ENCODE measurements at places on chromosomes 11 and 22.

DNA sequence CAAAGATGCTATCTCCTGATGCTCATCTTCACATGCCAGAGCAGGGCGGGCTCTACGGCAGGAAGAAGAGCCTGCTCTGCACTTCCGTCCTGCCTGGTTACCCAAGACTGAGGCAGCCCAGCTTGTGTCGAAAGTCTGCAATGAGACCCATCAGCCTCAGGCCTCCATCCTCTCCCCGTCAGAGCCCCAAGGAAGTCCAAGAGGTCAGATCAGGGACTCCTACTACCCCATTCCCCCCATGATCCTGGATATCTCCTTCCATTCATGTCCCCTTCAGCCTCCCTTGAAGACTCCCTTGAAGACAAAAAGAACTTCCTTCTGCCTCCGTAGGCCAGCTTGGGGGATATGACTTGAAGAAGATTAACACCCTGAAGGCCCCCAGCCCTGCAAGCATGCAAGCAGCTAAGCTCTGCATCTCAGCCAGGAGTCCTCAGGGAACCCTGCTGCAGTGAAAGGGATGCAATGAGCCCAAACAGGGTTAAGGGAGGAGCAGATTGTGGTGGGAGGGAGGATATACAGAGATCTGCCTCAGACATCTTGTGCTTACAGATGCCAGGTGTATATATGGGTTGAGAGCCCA is 85.6 kb downstream of the TRIM29 start:
- no peak for DNase-seq

DNA sequence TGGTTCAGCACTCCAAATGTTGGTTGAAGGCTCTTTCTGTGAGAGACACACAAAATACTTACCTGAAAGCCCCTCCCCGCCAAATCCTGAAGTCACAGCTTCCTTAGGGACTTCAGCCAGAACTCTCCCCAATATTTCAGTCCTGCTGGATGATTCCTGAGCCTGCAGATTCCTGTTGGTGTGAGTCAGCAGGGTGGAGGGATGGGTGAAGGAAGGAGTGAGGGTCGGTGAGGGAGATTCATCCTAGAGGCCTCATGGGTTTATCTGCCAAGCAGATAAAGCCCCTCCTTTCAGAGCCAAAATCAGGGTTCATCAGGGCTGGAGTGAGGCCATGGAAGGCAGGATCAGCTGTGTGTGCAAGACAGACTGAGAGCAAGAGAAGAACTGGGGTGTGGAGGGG is 37.9 kb downstream of the SMIM38 start:
- DNase-seq, result peak; percentile 13

DNA sequence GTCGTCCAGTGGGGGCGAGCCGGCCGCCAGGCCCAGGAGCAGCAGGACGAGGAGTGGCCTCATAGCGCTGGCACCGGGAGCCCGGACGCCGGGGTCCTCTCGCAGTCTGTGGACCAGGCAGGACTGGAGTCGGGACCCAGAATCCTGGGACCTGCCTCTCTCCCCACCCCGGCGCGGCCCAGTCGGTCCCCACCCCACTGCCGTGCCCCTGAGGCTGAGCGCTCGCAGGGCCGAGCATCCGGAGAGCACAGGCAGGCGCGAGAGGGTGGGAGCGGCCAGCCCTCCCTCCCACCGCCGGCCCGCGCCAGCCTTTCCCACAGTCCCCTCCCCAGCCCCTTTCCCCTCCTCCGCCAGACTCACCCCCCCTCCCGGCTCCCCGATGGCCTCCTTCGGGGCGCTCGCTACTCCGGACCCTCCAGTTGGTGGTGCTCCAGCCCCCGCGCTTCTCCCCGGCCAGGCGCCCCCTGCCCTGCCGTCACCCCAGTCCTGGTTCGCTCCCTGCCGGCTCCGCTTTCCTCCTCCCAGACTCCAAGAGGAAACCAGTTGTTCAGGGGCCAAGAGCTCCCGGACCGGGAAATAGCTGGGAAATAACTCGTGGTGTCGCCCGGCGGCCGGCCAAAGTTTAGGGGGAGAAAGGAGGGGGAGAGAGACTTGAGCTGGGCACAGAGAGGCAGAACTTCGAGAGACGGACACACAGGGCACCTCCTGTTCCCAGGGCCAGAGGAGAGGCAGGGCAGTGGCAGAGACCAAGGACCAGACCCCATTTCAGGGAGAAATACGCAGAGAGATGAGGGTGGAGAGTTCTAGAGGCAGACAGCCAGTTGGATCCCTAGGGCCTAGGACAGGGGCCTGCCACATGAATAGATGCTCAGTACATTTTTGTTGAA is at the start of gene C1QTNF5:
Gene C1QTNF5, minus strand, starts transcription at position 549 of the 887 bp plus-strand sequence. Its CDS starts 486 bp downstream, at position 63.
- DNase-seq, result peak; percentile 80

DNA sequence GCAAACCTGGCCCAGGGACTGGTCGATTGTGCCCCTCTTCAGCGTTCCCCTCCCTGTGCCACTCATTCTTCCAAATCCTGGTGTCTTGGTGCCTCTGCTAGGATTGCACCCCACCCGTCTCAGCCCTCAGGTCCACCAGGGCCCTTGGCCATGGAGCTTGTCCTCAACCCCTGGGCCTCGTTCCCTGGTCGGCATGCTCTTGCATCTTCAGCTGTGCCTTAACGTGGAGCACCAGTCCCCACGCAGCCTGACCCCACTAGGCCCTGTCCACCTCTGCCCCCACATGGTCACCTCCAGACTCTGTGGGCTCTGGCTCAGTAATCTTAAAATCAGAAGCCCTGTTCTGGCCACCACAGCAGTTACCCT is 61.1 kb downstream of the OSBP2 start:
- DNase-seq, result no peak

- no peak for DNase-seq
Observed at GRCh38 chr11:117554601-117555333, 227.1 kb downstream of the CEP164 start.

- peak; percentile 46 for DNase-seq
Observed at GRCh38 chr11:67572747-67573419, 10.7 kb upstream of the GSTP1 start.

- no peak for DNase-seq
Observed at GRCh38 chr22:43862882-43863202, 529 bp upstream of the SULT4A1 start.

DNA sequence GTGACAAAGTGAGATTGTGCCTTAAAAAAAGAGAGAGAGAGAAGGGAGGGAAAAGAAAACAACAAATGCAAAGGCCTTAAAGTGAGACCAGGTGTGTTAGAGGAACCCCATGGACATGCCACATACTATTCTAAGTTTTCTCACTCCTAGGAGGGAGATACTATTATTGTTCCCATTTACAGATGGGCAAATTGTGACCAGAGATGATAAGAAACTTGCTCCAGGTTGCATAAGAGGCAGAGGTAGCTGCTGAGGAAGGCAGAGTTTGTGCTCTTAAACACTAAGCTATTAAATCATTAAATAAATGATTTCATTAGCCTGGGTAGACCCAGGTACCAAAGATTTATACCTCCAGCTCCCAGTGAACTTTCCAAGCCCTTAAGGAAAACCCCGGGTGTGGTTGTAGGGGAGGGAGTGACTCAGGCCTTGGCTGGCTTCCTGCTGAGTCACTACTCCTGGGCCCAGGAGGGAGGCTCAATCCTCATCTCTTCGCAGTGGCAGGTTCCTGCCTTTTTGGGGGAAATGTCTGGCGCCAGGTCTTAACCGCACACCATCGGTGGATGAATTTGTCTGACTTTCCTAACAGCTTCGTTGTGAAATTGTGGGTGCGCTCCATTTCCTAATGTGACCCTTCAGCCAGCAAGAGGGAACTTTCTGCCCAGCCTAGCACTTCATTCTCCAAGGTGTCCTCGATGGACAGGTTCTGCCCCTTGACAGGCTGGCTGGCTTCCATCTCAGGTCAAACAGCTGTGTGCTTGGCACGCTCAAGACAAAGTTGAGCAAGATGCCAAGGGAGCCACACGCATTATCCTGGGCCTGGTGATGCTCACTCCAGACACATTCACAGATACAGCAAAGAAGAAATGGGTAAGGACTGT is 33.4 kb upstream of the PTPRJ start:
- DNase-seq, result peak; percentile 90

DNA sequence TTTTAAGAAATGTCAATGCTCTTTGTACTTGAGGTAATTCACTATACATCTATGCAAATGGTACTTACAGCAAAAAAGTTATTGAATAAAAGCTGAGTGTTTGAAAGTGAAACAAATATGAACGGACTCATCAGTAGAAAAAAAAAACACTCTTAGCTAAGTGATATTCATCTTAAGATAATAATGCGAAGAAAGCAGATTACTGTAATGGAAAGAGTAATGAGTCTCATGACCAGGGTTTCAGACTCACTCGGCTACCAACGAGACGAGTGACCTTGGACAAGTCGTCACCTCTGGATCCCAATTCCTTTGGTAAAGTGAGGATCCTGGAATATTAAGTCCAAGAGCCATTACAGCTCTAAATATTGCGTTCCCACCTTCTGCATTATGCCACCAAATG is 57.0 kb downstream of the PACSIN2 start:
- no peak for DNase-seq

- no peak for DNase-seq
Observed at GRCh38 chr11:21007297-21007696, 337.9 kb downstream of the NELL1 start.

GRCh38 chr11:122101625-122102291 is 14.3 kb downstream of the BLID start:
- DNase-seq, result peak; percentile 93

DNA sequence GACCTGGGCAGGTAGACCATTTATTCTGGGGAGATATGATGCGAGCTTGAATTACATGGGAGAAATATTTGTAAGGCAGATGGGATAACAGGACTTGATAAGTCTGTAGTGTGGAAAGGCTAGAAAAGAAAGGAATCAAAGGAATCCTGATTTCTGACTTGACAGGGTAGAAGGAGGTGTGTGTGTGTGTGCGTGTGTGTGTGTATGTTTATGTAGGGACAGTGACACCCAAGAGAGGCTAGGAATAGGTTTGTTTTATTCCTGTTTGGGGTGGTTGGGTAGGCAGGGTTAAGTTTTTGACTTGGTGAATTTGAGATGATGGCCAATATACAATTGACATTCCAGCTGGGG is 390 bp upstream of the HTATIP2 start:
- no peak for DNase-seq

DNA sequence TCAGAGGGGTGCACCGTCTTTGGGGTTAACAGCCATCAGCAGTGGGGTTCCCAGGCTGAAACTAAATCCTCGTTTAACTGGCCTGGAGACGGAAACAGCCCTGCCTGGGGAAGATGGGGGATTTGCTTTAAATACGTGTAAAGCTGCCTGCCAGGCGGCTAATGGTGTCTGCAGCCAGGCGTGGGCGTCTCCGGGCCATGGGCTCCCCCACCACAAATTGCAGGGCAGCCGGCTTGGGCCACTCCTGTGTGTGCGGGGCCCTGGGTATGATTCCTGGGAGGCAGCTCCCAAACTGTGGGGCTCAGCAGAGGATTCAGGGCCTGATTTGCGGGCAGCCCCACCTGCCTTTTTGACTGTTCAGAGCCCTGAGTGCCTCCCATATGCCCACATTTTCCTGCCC is 110.5 kb downstream of the KCNQ1 start:
- DNase-seq, result no peak

DNA sequence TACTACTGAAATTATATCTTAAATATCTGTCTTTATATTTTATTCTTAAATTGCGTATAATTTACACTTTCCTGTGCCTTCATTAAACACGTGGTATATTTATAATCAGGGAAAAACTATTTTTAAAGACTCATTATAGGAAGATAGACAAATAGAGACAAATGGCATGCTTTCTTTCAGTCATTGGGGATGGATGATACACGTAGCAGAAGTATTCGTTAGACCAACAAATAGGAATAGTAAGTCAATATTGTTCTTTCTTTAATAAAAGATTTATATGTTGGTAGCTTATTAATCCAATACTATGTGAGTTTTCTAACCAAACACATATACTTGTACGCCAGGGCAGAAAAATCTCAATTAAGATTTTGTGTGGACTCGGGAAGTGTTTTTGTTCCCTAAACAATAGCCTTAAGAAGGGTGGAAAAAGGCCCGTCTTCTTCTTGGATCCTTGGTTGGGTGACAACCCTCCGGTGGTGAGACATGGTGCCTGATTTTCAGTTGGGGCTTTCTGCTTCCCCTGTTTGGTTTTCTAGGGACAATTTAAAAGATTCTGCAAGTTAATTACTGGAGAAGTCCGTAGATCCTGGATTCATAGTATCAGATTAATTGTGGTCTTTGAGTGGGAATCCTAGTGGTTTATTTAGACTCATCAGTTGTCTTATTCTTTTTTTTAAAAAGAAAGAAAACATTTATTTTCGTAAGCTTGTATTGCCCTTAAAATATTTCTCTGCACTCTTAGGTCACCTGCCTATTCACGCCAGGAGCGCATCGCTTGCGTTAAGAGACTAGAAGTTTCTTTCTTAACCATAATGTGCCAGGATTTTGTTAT is 83.5 kb upstream of the WNT7B start:
- no peak for DNase-seq

DNA sequence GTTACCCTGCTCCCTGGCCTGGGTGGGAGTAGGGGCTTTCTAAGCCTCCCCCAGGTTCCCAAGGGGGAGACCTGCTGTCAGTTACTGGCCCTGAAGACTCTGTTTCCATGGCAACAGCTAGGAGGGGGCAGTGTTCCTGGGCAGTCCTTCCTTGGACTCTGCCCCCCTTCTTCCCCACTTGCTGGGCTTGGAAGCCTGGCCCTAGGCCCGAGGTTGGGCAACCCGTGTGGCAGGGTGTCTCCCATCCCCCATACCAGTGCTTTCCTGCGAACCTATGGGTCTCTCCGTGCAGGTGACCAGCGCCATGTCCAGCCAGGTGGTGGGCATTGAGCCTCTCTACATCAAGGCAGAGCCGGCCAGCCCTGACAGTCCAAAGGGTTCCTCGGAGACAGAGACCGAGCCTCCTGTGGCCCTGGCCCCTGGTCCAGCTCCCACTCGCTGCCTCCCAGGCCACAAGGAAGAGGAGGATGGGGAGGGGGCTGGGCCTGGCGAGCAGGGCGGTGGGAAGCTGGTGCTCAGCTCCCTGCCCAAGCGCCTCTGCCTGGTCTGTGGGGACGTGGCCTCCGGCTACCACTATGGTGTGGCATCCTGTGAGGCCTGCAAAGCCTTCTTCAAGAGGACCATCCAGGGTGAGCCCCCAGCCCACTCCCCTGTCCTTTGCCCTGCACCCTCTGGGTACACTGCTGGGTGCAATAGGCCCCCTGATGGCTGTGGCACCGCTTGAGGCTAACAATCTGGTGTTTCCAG is 1.7 kb downstream of the ESRRA start:
- no peak for DNase-seq

DNA sequence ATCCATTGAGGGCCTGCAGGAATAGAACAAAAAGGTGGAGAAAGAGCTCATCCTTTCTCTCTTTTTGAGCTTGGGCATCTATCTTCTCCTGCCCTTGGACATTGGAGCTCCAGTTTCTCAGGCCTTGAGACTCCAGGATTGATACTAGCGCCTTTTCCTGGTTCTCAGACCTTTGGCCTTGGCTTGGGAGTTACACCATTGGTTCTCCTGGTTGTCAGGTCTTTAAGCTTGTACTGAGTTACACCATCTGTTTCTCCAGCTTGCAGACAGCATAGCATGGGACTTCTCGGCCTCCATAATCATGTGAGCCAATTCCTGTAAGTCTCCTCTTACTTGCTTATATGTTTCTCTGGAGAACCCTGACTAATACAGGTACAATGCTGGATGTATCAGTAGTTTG is 72.6 kb downstream of the GRK3 start:
- no peak for DNase-seq
